ENCODE measurements at places on chromosomes 2 and 18. TPM values are rescaled to one million over a fixed set of nuclear protein-coding genes. Genes with fewer than 3 reads are reported as not detected.

DNA sequence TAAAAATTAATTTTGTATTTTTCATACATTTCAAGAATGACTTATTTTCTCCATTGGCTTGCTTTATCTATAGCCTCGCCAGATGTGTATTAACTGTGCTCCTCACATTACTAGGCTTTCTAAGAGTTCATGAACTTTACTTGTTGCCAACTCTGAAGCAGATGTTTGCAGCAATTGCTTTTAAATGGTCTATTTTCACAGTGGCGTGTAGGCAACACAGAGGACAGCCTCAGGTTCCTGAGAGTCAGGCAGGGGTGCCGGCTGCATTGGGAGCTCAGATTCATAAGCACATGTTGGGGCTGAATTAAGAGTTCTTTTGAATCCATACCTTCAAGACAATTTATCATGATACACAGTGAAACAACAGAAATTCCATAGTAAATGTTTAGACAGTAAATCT, 179.2 kb upstream of the PXDN start:
- DNase-seq: no peak

The MOGAT1 gene
- total RNA-seq: not detected

- no peak for DNase-seq
These were observed 4.5 kb upstream of the DYM start for GRCh38 chr18:49464718-49465598.

DNA sequence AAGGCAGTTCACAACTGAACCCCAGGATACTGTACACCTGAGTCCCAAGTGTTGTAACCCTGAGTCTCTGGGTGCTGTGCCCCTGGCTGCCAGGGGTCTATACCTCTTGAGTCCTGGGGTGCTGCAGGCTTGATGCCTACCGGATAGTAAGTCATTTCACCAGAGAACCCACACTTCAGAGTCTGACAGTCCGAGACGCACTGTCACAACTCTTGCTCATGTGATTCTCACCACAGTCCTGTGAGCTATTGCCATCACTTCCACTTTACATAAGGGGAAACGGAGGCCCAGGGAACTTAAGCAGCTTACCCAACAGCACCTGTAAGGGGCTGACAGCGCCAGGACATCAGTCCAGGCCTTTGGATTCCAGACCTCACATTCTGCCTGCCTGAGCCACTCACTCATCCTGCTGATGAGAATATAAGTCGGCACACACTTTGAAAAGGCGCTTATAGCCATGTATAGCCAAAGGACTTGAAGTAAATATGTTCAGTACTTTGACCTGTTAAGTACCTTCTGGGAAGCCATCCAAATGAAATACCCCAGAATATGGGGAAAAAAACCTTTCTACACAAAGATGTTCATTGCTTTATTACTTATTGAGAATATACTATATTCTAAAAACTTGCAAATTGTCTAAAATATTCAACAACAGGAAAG, 180.7 kb upstream of the ID2 start:
- no peak for DNase-seq

DNA sequence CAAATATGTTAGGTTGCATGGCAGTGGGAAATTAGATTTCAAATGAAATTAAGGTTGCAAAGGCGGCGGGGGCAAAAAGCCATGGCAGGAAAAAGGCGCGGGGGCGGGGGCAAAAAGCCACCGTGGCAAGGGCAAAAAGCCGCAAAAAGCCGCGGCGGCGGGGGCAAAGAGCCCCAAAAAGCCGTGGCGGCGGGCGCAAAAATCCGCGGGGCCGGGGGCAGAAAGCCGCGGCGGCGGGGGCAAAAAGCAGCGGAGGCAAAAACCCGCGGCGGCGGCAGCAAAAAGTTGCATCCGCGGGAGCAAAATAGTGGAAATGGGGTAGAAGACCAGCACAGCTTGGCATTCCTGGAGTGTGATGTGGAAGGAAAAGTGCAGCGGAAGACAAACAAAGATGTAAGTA, 417.1 kb downstream of the ANKRD30B start:
- no peak for DNase-seq

GRCh38 chr18:45102863-45103262, 422.2 kb downstream of the SETBP1 start:
- no peak for DNase-seq

The ELAC1 gene
- 8.0 TPM for total RNA-seq

GRCh38 chr2:2847209-2847676, 516.2 kb upstream of the MYT1L start:
- no peak for DNase-seq

DNA sequence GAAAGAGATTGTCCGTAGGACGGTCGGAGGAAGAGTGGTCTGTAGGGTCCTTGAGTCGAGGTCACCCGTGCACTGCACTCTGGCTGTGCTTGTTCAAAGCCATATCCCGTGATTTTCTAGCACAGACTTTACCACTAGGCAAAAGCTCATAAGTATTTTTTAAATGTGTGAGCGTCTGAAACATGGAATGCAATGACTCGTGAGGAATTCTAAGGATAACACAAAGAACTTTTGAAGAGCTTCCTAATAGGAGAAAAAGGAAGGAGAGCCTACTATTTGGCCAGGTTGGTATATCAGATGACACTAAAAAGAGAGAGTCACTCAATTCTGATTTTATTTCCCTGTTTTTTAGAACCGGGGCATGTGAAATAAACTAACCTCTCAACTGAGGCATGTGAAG, 68.3 kb downstream of the CD28 start:
- no peak for DNase-seq

The COL4A4 gene
- total RNA-seq: 4.1 TPM

DNA sequence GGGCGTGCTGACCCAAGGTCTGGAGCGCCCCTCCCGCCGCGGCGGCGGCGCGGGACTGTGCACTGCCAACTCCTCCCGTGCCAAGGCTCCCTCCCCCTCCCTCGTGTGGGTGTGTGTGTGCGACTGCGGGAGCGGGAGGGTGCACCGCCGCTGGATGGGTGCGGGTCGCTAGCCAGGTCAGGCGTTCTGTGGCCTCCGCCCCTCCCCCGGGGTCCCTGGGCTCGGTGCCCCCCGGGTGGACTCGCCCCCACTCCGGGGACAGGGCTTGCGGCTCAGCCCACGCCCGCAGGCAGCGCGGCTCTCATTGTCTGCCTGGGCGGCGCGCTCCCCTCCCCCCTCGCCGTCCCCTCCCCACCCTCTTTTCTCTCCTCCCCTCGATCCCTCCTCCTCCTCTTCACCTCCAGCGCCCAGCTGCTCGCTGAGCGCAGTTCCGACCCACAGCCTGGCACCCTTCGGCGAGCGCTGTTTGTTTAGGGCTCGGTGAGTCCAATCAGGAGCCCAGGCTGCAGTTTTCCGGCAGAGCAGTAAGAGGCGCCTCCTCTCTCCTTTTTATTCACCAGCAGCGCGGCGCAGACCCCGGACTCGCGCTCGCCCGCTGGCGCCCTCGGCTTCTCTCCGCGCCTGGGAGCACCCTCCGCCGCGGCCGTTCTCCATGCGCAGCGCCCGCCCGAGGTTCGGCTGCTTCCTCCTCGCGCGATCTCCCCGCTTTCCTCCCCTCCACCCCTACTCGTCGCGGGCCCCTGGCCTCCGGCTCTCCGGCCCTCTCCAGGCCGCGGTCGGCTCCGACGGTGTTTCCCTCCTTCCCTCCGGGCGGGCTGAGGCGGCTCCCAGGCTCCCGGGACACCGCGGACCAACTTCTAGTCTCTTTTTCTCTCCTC, at the start of gene GATA6:
GATA6 (plus strand) TSS at position 579 of the 878 bp plus-strand sequence. CDS start 1,556 bp downstream, outside the sequence.
- peak; percentile 95 for DNase-seq

DNA sequence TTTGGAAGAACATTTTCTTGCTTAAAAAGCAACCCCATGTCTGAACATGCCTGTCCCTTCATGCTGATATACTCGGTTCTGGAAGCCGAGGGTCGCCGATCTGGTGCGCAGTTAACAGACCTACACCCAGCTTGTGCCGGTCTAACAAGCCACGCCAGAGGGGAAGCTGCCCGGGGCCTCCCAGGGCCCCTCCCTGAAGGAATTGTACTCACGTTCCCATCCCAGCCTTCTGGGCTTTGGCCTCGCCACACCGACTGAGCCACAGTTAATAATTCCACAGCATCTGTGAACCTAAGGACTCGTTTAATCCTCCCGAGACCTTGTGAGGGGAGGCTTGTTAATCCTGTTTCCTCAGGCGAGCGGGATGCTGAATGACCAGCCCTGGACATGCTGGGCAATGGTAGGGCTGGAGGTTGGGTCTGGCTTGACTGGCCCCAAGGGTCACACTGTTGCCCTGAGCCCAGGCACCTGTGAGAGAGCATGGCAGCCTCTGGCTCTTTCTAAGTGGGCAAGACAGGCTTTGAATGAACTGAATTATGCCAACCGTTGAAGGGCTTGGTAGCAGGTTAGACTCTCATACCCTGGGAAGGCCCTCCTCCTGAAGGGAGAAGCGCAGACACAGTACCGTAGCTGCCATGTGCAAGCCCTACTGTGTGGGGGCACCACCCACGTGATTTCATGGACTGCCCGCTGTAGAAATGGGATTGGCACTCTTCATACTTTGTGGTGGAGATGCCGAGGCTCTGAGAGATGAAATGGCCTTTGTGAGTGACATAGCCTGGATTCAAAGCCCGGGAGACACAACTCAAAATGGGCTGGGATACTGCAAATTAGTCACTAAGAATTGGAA, 27.9 kb upstream of the ODC1 start:
- no peak for DNase-seq

The TTN gene
- 1.8 TPM for total RNA-seq

GRCh38 chr2:9780368-9781130, 62.7 kb upstream of the TAF1B start:
- no peak for DNase-seq

- DNase-seq: no peak
These were observed 89.2 kb downstream of the SOCS6 start for GRCh38 chr18:70377857-70378701.

- no peak for DNase-seq
These were observed at the start of gene HRH4 for GRCh38 chr18:24460388-24460787. Gene HRH4, plus strand, starts transcription at chr18:24460637. Its CDS starts 92 bp downstream, at chr18:24460729.

The SLC11A1 gene
- 14.0 TPM for total RNA-seq

DNA sequence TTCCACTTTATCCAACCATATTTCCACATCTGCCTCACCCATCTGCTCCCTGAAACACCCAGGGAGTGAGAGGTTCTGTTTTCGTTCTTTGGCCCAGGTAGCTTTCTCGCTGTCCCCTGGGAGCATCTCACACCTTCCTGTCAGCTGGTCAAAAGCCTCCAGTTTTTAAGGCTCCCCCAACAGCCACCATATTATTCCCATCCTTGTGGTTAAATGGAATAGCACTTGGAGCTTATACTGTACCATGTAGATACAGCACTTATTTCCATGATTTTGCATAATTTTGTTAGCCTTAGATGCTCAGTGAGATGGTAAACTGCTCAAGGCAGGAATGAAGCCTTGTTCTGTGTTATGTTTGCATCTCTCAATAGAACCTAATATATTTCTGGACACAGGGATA, 58.5 kb upstream of the TMEM182 start:
- no peak for DNase-seq

The GNAL gene
- total RNA-seq: 4.6 TPM

- DNase-seq: no peak
These were observed 46.2 kb downstream of the CAB39 start for GRCh38 chr2:230758566-230759480.

The LOXHD1 gene
- 0.62 TPM for total RNA-seq

DNA sequence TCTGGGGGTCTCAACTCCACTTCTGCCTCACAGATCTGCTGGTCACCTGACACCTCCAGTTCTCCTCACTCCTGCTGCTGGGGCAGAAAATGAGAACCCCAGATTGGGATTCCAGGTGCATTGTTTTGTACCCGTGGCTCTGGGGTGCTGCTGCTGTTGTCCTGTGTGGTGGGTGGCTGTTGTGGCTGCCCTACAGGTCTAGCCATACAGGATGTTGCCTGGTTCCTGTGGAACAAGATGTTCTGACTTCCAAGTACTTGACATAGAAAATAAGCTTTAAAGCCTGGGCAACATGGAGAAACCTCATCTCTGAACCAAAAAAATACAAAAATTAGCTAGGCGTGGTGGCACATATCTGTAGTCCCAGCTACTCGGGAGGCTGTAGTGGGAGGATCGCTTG, 38.1 kb downstream of the CHRNA1 start:
- no peak for DNase-seq

- DNase-seq: no peak
These were observed 487.0 kb downstream of the SUCLG1 start for GRCh38 chr2:83972128-83972527.

DNA sequence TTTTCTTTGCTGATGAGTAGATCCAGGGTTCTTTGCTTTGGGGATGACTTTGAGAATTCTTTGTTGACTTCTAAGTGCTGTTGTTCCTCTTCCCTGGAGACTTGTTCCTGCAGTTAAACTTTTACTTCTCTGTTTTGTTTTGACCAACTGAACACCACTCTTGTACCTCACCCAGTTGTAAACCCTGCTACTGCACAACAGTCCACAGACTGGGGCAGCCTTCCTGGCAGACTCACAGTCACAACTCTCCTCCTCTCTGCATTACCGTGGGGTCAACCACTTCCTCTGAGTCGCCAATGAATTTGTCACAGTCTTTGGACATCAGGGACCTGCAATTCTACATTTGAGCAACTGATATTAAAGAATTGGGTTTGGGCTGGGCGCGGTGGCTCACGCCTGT, 3.8 kb upstream of the SLC8A1 start:
- DNase-seq: no peak

DNA sequence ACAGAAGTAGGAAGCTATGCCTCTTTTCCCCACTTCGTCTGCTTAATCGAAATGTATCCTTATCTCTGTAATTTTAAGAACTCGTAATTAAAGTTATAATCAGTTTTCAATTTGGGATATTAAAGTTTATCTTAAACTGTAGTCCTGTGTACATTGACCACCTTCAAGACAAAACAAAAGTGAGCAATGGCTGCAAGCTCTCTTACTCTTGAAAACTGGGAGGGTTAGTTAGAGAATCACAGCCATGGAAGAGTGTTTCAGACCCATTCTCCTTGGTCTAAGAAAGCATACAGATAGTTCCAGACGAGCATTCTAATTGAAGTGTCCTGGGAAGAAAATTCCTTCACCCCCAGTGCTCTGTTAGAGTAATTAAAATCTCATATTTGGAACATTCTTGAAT, 2.0 kb downstream of the KCMF1 start:
- DNase-seq: no peak

The EMILIN1 gene
- total RNA-seq: 377 TPM

The KLF7 gene
- 20.9 TPM for total RNA-seq

GRCh38 chr2:20428717-20429490, 18.0 kb upstream of the RHOB start:
- DNase-seq: no peak

- no peak for DNase-seq
These were observed 51.0 kb upstream of the RAB27B start for GRCh38 chr18:54777118-54777791.

The SDC1 gene
- 3.0 TPM for total RNA-seq

GRCh38 chr2:203451011-203451410, 84.1 kb downstream of the RAPH1 start:
- no peak for DNase-seq

- DNase-seq: no peak
These were observed 814.0 kb upstream of the ID2 start for GRCh38 chr2:7867867-7868266.

The POTEE gene
- not detected for total RNA-seq

DNA sequence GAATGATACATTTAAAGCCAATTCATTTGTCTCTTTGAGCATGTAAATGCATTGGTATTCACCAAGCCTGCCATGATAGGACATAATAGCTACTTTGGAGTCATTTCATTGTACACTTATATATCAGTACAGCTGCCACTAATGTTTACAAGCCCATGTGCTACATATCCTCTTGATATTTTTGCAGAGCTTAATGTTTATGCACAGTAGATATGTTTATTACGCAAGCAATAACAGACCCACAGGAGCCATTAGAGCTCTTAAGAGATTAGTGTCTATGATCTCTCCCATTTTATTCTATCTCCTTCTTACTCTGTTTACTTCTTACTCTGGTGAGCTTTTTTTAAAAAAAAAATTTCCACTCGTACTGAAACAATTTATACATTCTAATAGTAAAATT, 1132.1 kb upstream of the ZEB2 start:
- DNase-seq: no peak

Data from uterus (tissue), 4 donors.